Activated naive CD4-positive, alpha-beta T cell treated with anti-CD3 and anti-CD28 coated beads, Interleukin-2, amount 50 U/mL, for 72 hours (primary cell): ENCODE measurements at places on chromosomes 5 and 9. TPM values are rescaled to one million over a fixed set of nuclear protein-coding genes. Genes with fewer than 3 reads are reported as not detected.

- no peak for DNase-seq
Measured at GRCh38 chr5:122179701-122180100, 50.4 kb downstream of the ZNF474 start.

DNA sequence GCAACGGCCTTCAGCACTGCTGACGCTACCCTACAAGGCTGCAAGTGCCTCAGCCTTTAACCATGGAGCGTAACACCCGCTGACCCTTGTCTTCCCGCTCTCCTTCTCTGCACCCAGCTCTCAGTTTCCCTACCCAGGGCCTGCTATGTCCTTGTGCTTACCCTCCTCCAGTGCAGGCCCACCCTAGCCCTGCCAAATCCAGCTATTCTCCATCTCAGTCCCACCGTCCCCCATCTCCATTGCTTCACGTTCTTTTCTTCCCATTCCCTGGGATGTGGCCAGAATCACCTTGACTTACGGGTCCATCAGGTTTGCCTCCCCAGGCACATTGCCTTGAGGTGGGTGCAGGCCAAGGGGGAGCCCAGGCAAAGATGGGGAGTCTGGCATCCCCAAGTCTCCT lies 91.2 kb downstream of the PAX5 start:
- DNase-seq, result no peak

HSPA4 gene
- total RNA-seq, result 198 TPM

DNA sequence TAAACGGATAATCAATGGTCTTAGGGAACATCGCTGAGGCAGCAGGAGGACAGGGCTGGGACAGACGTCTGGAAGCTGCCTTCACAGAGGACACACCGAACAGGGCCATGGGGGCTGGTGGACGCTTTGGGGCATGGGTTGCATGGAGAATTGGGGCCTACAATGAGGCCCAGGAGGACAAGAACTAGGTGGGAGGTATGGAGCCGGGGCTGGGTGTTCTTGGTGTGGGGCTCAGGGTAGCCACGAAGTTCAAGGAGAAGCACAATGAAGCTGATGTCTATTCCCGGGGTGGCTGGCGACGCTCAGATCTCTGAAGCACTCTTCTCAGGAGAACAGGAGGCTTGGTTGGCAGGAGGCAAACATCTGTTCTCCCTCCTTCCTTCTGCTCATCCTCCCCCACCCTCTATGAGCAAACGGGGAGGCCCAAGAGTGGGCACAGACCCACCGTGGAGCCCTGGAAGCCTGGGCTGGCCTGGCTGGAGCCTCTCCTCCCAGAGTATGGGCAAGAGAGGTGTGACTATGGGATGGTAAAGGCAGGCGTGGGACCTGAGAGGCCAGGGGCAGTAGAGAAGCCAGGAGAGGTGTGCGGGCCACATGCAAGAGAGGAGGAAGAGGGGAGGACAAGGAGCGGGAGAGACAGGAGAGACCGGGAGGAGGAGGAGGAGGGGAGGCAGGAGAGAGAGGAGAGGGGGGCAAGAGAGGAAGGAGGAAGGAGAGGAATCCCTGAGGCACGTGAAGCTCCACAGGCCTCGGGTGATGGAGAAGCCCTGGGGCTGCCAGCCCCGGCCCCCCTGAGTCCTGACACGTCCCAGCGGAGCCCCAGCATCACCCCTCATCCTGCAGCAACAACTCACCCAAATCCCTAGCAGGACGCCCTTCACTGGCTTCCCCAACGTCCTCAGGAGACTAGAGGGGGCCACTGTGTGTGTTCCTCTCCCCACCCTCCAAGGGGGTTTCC lies 159.1 kb downstream of the OLFM1 start:
- no peak for DNase-seq

- no peak for DNase-seq
Measured at GRCh38 chr5:31023105-31023504, 170.4 kb upstream of the CDH6 start.

QSOX2 gene
- 24.1 TPM for total RNA-seq

DNA sequence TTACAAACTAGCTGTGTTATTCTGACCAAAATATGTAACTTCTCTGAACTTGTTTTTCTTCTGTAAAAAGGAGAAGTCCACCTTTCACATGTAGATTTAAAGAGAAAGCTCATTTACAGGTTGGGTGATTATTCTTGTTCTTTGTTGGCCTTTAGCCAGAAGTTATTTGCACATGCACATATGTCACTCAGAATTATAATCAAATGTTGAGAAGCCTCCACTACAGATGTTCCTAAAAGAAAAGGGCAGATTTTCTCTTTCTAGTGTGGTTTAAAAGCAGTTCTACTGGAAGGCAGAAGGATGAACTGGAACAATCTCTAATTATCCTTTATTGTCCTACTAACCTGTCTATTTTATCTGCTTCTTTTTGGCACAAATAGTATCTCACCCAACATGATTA lies 209.8 kb upstream of the ELAVL2 start:
- no peak for DNase-seq

DNA sequence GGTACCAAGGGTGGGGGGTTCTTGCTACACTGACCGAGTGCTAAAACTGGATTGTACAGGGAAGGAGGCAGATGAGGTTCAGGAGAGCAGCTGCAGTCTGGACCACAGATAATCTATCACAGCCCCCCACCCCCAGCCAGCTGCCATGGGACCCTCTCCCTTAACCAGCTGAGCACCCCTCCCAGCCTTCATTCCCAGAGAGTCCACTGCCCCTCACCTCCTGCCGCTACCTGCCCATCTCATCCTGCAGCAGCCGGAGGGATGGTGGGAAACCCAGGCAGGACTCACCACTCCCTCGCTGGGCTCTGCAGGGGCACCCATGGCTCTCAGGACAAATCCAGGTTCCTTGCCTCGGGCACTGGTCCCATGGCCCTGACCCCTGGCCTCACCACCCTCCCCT lies 66.7 kb downstream of the MRPL36 start:
- DNase-seq, result no peak

DNA sequence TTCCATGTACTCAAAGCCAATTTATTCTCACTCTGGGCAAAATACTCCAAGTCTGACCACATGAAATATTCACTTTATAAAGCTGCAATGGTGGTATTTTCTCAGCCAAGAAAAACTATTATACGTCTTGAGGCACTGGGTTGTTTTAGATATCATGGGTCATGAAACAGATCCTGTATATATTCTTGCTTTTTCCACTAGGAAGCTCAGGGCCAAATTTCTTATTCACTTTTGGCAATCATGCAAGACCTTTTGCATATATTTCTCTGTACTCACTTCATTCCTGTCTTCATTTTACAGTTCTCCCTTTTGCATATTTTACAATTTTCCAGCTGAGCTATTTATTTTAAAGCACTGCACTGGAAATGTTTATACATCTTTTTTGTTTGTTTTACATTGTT lies 49.8 kb downstream of the GABBR2 start:
- no peak for DNase-seq

DNA sequence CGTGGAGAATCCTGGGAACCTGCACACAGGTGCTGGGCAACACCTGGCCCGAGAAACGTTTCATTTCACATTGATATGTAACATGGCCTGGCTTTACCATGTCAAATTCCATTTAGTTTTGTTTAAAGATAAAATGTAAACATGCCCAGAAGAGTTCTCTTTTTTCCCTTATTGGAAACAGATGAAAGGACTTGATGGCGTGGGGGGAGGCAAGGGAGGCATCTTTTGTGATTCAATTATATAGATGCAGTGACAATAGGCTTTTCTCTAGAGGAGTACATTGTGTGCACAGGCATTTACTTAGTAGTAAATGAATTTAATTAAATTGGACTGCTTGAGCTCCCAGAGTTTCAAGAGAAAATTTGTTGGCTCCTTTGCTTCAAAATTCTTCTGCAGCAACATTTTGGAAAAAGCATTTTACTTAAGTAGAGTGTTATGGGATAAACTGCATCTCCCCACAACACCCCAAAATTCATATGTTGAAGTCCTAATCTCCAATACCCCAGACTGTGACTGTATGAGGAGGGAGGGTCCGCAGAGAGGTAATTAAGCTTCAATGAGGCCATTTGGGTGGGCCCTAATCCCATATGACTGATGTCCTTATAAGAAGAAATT lies 254.3 kb upstream of the NFIL3 start:
- no peak for DNase-seq

TAS2R1 gene
- total RNA-seq, result not detected

NDST1 gene
- 0.87 TPM for total RNA-seq

DNA sequence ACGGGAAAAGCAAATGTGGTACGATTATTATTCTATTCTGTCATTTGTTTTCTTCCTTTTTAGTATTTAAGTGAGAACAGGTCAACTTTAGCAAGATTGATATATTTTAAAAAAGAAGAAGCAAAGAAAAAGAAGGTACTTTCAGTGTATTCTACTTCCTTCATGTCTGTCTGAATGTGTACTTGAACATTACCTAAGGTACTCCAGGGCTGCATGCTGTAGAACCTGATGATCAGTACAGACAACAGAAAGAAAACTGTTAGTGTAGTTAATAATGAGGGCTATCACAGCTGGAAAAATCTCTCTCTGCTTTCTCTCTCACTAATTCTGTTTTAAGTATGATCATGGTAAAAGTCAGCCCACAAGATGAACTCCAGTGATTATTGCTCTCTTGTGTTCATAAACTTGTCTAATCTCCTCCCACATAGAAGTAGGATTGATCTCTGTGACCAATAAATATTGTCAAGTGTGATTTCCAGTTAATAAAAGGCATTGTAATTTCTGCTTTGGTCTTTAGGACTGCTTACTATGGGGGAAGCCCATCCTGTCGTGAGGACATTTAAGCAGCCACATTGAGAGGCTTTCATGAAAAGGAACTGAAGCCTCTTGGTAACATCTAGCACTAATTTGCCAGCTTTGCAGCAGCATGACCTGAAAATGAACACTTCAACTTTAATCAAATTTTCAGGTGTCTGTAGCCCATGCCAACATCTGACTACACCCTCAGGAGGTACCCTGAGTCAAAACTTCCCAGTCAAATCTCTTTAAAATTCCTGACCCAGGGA lies 864.0 kb upstream of the ACO1 start:
- no peak for DNase-seq

GRCh38 chr5:102532123-102532522 lies 33.3 kb upstream of the SLCO6A1 start:
- DNase-seq, result no peak

DNA sequence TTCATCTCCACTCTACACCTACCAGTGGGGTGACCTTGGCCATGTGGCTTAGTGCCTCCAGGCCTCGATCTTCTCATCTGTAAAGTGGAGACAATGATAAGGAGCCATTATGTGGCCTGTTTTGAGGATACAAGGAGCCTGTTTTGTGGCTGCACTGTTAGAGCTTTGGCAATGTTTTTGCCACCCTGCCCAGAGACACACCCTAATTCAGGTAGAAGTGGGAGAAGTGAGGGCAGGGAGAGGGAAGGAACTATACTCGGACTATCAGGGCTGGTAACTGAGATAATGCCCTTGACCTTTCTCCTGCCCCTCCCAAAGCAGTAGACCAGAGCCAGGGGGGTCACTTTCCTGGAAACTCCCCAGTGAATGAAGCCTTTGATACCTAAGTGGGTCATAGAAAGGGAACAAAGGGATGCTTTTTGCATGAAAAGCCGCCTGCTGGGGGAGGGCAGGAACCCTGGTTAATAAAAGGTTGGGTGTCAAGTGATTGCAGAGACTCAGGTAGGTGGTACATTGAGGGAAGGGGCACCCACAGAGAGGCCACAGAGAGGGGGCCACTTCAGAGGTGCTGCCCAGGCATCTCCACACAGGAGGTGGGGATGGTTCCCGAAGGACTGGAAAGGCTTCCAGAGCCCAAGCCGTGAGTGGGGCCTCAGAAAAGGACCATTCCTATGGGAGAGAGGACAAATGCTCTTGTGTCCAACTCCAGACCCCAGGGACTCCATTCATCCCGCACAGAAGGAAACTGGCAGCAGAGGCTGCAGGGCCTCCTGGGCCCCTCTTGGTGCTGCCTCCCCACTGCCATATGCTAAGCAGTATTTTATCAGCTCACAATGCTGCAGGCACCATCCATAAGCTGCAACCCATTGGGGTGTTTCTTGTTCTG lies 42.3 kb upstream of the VDAC1 start:
- no peak for DNase-seq

- DNase-seq, result no peak
Measured at GRCh38 chr5:103232393-103232999, 26.1 kb upstream of the MACIR start.

DNA sequence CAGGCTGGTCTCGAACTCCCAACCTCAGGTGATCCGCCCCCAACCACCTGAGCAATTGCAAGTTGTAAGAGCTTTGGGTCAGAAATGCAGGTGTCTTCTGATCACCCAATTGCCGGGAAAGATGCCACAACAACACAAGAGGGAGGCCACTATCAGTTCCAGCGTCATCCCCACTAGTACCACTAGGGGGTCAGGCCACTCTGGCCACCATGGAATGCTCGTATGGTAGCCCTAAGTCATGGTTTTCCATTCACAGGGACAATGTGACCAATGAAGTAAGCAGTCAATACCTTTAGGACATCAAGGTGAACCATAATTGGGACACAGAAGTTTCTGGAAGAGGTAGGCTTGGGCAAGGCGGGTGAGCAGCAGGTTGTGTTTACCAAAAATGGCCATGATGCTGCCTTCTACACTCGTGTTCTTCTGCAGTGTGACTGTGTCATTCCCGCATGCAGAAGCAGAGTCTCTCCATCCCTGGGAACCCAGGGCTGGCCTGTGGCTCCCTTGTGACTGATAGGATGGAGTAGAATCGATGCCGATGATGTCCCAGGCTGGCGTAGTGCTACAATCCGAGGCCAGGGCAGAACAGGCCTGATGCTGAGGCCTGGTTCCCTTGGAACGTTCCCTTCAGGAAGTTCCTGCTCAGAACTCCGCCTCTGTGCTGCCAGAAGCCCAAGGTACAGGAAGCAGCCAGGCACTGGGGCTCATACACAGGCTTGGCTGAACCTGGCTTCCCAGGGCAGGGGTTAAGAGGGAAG lies 42.2 kb upstream of the ANKRD33B start:
- DNase-seq, result no peak

GRCh38 chr9:71929223-71929622 lies 17.8 kb downstream of the C9orf85 start:
- no peak for DNase-seq

DNA sequence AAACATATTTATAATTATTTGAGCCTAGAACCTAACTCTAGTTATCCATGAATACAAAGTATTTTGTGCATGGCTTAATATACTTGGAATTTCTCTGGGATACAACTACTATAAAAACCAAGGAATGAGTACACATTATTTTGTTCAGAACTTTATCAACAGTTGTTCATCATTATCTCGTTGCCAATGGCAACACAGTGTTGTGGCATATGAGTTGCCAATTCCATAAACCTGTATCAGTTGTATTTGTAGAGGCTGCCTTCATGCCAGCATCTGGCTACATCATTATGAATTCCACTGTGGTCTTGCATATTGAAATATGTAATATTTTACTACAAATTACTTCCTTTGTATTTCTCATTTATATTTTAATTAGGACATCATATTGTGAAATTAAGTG lies 250.4 kb downstream of the FSTL4 start:
- no peak for DNase-seq

TLX3 gene
- total RNA-seq, result not detected

GRCh38 chr5:116411101-116411571 lies 163.5 kb downstream of the SEMA6A start:
- no peak for DNase-seq

- no peak for DNase-seq
Measured at GRCh38 chr5:169595172-169595820, 11.7 kb downstream of the SPDL1 start.

- DNase-seq, result no peak
Measured at GRCh38 chr5:143064676-143065075, 294.5 kb downstream of the ARHGAP26 start.
